ENCODE measurements at places on chromosomes 12 and 14.

GRCh38 chr12:119145367-119145766, 33.4 kb upstream of the HSPB8 start:
- no peak for DNase-seq

- no peak for DNase-seq
Measured at GRCh38 chr14:74391479-74391878, 34.5 kb downstream of the SYNDIG1L start.

DNA sequence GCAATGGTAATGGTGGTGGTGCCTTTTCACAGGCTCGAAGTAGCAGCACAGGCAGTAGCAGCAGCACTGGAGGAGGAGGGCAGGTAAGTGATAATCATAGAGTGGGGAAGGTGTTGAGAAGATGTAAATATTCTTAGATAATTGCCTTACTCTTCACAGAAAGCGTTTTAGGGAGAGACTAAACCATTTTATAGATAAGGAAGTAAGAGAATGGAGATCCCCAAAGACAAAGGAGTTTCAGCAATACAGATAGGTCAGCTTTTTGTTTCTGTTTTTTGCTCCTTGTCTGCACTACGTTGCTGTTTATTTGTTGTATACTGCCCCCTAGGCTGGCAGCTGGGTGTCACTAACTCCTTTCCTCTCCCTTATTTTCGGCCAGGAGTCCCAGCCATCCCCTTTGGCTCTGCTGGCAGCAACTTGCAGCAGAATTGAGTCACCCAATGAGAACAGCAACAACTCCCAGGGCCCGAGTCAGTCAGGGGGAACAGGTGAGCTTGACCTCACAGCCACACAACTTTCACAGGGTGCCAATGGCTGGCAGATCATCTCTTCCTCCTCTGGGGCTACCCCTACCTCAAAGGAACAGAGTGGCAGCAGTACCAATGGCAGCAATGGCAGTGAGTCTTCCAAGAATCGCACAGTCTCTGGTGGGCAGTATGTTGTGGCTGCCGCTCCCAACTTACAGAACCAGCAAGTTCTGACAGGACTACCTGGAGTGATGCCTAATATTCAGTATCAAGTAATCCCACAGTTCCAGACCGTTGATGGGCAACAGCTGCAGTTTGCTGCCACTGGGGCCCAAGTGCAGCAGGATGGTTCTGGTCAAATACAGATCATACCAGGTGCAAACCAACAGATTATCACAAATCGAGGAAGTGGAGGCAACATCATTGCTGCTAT, 2.0 kb downstream of the SP1 start:
- peak; percentile 93 for DNase-seq

- DNase-seq: no peak
Measured at GRCh38 chr12:111138016-111138415, 217.6 kb upstream of the MYL2 start.

GRCh38 chr12:27974735-27975221, 2.2 kb upstream of the PTHLH start:
- no peak for DNase-seq

GRCh38 chr14:28157887-28158791, 608.4 kb upstream of the FOXG1 start:
- no peak for DNase-seq

GRCh38 chr12:34300376-34301250, 278.3 kb downstream of the ALG10 start:
- no peak for DNase-seq

GRCh38 chr12:121484967-121485366, 85.0 kb downstream of the RNF34 start:
- no peak for DNase-seq

DNA sequence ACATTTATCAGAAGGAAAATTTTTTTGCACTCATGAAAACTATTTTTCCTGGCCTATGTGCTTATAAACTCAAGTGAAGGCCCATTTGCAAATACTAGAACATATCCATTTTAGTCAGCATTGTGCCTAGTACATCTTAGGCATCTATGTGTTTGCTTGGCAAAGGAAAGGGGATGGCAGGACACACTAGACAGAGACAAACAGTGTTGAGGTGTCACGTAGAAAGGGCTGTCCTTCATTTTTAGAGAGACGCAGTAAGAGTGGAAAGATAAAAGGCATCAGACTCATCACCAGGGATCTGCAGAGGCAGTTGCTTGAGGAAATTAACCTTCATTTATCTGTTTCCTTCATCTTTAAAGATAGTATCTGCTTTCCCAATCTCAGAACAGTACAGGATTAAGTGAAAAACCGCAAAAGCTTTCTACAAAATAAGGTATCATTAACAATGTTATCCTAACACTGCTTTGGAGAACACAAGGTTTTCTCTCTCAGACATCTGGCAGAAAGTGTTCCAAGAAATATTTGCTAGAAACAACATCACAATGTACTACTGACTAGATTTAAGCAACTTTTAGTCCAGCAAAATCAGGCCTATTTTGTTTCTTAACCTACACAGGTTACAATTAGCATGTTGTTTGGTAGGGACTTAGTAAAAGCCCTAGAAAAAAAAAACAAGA, 2.0 kb downstream of the YBX3 start:
- DNase-seq: no peak

- no peak for DNase-seq
Measured at GRCh38 chr12:105469701-105470100, 139.2 kb downstream of the C12orf75 start.

GRCh38 chr14:60863249-60863648, 117.6 kb downstream of the TRMT5 start:
- no peak for DNase-seq

DNA sequence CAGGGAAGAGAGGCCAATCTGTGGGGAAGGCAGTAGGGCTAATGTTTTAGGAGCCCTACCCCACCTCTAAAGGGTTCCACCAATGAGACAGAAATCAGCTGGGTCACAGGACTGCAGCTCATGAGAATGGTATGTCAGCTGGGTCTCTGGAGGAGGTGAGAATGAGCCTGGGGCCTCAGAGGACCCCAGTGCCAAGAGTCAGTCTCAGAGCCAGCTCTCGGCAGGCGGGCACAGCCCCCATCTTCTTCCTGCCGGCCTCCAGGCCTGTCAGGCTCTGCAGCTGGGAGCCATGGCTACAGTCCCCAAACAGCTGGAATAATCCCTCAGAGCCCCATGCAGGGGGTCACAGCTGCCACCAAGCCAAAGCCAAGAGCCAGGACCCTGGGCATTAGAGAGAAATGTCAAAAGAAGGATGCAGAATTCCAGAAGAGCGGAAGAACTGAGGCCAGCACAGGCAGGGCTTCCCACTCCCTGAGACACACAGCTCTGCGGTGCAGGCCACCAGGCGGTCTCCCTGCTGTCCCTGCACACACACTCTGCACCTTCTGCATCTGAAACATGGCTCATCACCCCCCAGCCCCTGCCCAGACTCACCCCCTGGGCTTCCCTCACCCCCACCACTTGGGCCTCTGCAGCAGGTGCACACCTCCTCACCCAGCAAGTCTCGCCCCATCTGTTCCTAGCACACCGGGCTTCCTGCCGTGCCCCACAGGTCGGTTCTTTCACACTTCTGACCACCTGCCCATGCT, 26.0 kb downstream of the ITPK1 start:
- DNase-seq: no peak

GRCh38 chr14:23445773-23446172, 10.3 kb upstream of the MYH7 start:
- DNase-seq: no peak

DNA sequence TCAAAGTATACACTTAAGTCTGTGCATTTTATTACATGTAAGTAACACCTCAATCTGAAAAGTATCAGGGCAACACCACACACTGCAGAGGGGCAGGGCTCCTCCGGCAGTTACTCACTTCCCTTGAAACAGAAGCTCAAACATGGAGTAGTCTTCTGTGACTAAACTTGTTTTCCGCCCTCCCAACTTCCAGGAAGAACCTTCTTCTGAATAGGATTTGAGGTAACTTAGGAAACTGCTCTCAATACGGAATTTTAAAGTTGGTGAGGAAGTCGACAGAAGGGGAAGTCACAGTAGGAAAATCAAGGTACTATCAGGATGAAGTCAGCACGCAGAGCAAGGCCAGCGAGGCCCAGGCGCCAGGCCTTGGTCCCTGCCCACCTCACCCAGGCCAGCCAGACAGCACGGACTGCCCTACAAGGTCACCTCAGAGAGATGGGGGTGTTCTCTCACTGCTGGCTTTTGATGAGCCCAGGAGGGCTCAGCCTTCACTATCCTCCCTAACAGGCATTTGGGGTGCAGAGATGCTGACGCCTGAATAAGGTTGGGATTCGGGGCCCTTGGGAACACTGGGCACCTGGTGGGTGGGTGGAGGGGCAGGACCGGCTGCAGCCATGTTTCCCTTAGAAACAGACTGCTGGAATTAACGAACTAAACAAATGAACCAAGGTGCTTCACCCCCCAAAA, 5.8 kb downstream of the ANKRD9 start:
- no peak for DNase-seq

DNA sequence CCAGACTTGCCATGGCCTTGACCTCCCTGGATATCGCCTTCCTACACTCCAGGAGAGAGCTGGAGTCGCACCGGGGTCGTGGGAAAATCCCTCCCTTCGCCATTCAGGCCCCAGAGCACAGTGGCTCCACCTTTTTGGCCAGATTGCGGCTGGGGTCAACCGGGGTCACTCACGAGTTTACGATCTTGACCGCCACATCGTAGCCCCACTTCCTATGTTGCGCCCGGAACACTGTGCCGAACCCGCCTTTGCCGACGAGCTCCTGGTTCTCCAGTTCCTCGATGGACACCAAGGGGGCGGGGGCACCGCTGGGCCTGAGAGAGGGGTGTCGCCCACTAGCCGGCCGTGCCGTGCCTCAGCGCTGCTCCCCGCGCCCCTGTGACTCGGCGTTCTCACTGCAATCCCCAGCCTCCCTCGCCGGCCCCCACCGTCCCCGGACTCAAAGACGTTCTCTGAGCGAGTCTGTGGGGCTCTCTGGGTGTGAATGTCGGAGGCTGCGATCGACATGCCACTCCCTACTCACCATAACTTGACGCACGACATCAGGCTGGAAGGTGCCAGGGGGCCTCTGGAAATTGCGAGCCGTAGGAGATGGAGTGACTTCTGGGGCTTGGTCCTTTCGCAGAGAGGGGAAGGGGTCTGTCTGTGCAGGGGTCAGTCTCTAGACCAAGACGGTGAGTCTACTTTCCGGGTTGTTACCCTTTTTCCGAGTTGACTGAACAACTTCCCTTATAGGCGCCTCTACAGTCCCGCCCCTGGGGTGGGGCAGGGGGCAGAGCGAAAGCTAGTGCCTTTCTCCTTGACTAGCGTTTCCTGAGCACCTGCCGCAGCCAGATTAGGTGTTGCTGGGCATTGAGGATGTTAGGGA, at the start of gene RIPK3:
TSS of gene RIPK3 (minus strand) at position 708 of the 868 bp plus-strand sequence. CDS start at position 543, 165 bp downstream.
- DNase-seq: no peak

DNA sequence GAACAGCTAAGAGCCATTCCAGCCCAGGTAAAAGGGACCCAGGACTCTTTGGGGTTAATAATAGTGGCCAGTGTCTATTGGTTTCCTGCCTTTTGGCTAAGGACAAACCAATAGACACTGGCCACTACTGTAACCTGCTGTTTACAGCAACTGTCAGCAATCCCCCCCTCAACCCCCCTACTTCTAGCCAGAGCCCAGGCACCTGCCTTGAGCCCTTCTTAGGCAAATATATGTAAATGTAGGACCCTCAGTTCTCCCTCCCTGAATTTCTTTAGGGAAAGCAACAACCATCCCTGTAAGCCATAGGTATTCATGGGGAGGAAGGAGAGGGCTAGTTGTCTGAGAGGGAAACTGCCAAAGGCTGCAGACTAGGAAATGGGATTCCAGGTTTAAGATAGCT, 22.3 kb downstream of the HOXC4 start:
- no peak for DNase-seq

DNA sequence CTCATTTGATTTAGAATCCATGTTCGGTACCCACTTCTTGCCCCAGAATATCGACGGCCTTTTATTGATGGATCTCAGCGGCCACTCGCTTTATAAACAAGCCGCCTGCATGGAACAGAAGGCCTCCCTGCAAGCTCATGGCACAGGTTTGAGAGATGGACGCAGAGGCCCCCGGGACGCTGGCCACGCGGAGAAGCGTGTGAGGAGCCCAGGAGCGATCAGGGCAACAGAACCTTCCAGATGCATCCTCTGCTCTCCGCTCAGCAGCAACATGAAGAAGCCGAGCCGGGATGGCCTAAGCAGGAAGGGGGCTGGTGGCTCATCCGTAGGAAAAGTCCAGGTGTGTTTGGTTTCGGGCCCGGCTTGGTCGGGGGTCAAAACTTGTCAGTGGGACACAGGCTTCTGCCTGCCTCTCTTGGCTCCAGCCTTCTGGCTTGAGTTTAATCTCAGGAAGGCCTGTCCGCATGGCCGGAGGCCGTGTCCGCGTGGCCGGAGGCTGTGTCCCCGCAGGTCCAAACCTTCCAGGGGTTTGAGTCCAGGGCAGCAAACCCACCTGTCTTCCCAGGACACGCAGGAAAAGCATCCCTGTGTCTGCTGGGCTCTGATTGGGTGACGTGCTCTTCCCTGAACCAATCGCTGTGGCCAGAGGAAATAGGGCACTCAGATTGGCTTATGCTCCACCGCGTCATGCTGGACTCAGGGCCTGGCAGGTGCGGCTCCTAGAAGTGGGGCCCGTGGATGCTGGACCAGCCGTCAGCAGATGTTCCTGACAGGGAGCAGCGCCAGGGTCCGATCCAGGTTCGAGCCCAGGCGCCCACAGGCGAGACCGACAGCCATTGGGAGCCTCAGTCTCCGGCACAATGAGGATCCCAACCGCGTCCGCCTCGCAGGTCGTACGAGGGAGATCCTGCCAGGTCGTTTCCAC, 65.0 kb downstream of the GALNT9 start:
- no peak for DNase-seq

DNA sequence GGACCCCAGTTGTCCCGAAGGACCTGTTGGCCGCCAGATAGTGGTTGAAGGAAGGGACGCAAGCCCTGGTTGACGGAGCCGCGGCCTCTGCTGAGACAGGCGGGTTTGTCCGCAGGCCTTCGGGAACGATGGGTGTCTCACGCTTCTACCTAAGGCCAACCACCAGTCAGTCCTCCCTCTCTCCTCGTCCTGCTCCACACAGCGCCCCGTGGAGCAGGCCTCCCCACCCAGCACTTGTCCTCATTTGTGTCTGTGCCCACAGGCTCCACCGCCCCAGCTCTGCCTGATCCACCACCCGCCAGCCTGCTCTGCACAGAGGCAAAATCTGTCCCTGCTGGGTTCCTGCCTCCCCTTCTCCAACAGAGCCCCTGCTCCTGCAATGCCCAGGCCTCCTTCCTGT, 41.0 kb downstream of the RIMBP2 start:
- DNase-seq: no peak

- DNase-seq: no peak
Measured at GRCh38 chr14:102980409-102980810, 57.9 kb downstream of the AMN start.

- no peak for DNase-seq
Measured at GRCh38 chr12:25716842-25717241, 163.8 kb upstream of the LMNTD1 start.

- peak; percentile 11 for DNase-seq
Measured at GRCh38 chr14:85088192-85088591, 441.8 kb upstream of the FLRT2 start.
